Fibroblast of villous mesenchyme (primary cell): ENCODE measurements at places on chromosomes 4 and X. TPM values are rescaled to one million over a fixed set of nuclear protein-coding genes. Genes with fewer than 3 reads are reported as not detected.

Gene AMBN
- total RNA-seq = not detected in 2 replicates

Gene ANXA10
- total RNA-seq = under 0.01 and 0.32 TPM in 2 replicates

Gene ELOVL6
- total RNA-seq = 15.1 and 25.0 TPM in 2 replicates

Gene CT47A1
- not detected in 2 replicates for total RNA-seq
